ENCODE measurements at places on chromosomes 12 and 14.

- no peak for DNase-seq
Measured at GRCh38 chr14:88166616-88167015, 156.5 kb downstream of the KCNK10 start.

GRCh38 chr12:76384560-76384959 is 36.3 kb upstream of the BBS10 start:
- DNase-seq, result no peak

GRCh38 chr14:89196545-89196944 is 220.5 kb downstream of the FOXN3 start:
- DNase-seq, result no peak

GRCh38 chr12:12019881-12020280 is 50.9 kb upstream of the BCL2L14 start:
- no peak for DNase-seq

GRCh38 chr14:55537782-55538181 is 42.2 kb upstream of the KTN1 start:
- no peak for DNase-seq

DNA sequence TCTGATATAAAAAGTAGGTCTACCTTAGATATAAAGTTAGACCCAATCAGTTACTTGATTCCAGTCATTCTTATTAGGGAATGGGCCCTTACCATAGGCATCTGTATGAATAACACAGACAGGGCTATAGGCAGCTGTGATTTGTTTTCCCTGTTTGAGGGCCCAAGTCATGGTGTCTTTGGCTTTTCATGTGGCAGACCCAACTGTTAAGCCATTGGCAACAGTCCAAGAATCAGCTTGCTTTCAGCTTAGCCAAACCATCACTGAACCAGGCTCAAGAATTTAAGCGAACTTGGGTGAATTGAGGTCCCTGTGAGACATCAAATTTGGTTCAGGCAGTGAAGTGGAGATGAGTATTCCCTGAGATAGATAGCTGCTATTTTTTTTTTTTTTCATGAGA is 111.2 kb downstream of the LRRIQ1 start:
- DNase-seq, result no peak

DNA sequence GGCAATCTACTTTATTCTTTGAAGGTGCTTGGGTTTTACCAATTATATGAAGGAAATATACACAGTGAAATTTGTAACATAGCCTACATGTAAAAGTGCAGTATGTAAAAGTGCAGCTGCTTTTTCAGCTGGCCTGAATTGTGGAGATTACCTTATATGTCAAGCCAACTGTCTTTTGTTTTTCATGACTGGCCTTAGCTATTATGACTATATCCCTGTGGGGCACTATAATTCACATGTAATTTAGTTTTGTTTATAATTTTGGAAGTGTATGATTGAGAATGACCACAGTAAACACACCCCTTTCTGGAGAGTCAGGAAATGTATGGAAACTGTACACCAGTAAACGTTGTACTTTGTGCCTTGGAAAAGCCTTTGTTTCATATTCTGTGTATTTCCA is 435.0 kb upstream of the STXBP6 start:
- DNase-seq, result no peak

DNA sequence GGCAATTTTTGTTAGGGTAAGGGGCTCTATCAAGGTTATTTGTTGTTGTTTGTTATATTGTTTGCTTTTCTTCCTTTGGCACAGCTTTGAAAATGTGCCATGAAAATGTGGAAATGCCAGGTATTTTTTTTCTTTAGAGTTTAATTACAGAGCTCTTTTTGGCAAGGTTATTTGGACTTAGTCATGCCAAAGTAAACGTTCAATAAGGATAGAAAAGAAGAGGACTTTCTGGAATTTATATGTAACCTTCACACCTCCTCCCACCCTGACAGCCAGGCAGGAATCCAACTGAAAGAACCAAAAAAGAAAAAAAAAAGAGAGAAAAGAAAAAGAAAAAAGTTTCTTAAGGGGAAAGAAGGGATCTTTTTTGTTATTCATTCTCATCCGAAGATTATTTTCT is 217.8 kb downstream of the KITLG start:
- DNase-seq, result no peak

- no peak for DNase-seq
Measured at GRCh38 chr12:68400226-68400829, 68.2 kb upstream of the MDM1 start.

DNA sequence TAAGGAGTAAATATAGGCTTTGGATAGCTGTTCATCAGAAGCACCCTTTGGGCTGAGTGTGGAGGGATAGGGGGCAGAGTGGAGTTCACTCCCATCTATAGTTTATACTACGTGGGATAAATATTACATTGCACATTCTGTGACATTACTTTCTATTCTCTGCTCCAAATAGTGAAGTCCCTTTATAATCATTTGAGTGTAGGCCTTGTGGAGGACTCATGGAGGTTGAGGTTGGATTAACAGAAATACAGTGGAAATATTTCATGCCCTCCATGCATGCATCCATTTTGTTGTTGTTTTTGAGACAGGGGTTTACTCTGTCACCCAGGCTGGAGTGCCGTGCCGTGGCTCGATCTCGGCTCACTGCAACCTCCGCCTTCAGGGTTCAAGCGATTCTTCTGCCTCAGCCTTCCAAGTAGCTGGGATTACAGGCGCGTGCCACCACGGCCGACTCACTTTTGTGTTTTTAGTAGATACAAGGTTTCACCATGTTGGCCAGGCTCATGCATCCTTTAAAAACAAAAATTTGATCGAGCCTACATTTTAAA is 1.4 kb downstream of the CHPT1 start:
- DNase-seq, result peak; percentile 38

DNA sequence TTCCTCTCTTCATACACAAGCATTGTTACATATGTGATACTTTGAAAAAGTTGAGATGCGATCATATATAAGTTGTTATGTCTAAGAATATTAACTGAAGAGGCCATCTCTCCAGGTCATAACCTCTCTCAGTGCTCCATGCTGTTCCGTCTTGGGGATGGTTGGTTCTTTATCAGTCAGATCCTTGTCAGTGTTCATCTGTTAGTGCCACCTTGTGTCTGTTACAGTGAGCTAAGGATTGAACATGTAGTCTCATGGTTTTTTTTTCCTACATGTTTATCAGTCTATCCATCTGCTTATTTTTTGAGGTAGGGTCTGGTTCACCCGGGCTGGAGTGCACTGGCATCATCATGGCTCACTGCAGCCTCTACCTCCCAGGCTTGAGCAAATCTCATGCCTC is 30.5 kb downstream of the EP400 start:
- DNase-seq, result peak; percentile 3

DNA sequence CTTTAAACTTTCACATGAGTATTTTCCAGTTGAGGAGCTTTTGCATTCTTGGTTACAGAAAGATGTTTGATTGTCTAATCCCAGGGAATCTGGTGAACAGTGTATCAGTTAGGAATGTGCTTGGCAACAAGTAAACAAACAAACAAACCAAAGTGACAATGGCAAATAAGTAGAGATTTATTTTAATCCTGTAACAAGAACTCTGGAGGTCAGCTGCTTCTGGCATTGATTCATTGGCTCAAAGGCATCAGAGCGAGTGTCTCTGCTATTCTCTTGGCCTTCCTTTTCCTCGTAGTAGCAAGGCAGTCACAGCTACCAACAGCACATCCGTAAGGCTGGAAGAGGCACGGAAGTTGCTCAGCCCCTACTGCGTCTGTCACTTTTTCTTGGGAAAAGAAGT is 37.2 kb downstream of the CRADD start:
- no peak for DNase-seq

GRCh38 chr12:116144384-116144783 is 133.1 kb downstream of the MED13L start:
- DNase-seq, result no peak

GRCh38 chr14:64721391-64721791 is 17.2 kb downstream of the PLEKHG3 start:
- peak; percentile 33 for DNase-seq

DNA sequence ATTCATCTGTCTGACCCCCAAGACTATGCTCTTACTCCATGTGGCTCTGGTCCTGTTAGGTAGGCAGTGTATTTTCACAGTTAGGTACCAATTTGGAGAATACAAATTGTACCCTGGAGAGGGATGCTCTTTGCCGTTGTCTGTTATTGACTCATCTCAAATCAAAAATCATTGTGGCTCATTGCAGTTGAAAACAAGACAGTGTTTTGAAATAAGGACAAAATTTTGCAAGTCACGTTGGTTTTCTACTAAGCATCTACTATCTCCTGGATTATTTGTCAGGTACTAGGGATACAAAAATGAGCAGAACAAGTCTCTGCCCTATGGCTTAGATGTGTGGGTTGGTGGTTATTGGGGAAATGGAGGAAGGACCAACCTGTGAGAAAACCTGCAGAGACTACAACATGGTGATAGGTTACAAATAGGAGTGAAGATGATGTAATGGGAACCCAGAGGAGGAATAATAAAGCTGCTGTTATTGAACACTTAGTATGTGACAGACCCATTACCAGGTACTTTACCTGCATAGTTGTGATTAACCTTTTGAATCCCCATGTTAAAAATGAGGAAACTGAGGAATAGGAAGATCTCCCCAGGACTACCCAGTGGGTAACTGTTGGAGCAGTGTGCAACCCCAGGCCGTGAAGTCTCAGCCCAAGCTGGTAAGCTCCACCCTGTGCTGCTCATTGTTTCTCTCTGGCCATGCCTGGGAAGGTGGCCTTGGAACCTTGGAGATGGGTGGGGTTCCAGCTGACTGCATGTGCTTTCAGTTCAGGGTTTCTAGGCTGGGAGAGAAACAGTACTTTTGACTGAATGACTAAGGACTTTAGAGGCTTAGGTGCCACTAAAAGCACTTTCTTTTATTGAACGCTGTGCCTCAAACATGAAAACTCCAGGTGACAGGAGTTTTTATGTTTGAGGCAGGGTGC is 72.9 kb upstream of the SRSF5 start:
- DNase-seq, result no peak

DNA sequence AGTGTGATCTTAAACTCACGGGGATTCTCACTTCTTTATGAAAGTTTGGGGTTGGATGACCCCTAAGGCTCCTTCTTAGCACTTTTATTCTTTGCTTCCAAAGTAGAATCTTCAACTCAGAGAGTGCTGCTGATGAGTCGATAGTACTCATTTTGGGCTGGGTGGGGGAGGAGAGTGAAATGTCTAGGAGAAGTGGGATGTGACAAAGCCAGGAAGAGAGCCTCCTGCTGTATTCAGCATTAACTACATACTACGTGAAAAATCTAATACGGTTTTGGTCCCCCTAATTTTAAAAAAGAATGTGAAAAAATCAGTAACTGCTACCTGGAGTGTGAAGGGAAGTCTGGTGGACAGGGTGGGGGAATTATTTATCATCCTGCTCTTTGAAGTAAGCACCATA is 148.3 kb downstream of the SAMD4A start:
- no peak for DNase-seq

GRCh38 chr12:94516985-94517384 is 57.3 kb upstream of the CEP83 start:
- no peak for DNase-seq

DNA sequence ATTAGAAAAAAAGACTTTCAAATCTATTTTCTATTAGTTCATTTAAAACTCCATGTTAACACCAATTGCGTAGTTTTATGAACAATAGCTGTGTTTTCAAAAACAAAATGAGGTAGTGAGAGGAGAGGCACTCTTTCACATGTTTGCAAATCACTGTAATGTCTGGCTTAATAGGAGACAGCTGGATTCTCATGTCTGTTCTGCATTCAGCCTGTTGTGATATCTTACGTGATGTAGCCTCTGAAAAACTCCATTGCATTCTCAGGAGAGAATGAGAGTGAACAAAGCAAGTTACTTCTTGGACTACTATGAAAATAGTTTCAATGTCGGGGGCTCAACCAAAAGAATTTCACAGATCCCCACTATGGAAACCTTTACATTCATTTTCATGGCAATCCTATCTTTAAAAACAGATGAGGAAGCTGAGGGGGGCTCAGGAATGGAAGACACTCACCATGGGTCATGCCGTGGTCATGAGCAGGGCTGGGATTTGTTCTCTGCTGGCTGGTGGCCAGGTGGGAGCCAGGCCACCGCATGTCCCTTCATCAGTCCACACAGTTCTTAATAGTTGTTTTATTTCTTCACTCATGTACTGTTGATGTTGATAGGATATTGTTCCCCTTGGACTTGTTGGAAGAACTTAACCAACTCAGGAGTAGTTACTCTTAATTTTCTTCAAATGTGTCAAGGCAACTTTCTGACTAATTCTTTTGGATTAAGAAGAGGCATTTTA is 346.2 kb upstream of the FAR2 start:
- DNase-seq, result peak; percentile 10

DNA sequence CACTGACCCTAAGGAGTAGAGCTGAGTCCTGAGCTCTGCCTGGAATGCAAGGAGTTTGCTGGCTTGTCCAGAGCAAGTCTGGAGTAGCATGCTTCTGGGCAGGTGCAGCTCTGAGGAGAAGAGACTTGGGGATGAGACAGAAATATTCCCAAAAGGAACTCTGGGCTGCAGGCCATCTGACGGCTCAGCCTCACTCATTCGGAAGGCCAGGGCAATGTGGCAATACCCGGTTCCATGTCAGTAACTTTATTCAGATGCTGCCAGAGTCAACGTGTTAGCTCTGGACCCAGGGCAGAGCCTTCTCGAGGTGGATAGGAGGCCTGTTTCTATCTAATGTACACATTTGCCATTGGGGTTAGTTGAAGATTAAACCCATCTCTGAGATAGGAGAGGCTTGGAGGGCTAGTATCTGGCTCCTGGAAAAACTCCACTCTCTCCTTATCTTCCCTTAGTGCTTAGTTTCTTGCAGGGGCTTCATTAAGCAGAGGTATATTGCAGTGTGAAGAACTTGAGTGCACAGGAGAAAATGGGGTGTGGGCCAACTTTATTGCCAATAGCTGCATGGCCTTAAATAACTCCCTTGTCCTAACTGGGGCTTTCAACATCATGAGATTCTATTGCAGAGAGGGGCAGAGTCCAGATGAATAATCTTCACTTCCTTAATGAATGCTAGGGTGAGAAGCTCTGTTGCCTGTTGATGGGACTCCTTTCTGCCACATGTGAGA is 65.6 kb downstream of the NTF3 start:
- DNase-seq, result peak; percentile 24

DNA sequence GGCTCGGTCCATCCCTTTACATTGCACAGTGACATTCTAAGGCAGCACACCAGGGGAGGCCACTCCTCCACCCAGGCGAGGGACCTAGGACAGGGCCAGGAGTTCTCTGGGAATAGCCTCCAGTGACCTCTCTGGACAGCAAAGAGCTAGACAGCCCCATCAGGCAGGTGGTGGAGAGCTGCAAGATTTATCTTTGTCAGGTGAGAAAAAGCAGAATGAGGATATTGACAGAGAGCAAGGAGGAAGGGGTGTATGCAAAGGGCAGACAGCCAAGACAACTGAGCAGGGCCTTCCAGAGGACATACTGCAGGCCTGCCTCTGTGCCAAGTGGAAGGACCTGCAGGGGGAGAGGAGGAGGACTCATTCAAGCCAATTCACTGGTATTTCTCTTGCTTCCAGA is 112.4 kb upstream of the MAX start:
- DNase-seq, result no peak

GRCh38 chr14:28652782-28653181 is 113.8 kb upstream of the FOXG1 start:
- DNase-seq, result peak; percentile 80

Measured in adipocyte (in vitro differentiated cells).